ENCODE measurements at places on chromosomes 12 and 14.

GRCh38 chr12:102848832-102849231 is 68.2 kb downstream of the PAH start:
- peak; percentile 2 for DNase-seq
- H3K27ac ChIP-seq: no peak overlapping the region
- H3K4me3 ChIP-seq: no peak overlapping the region
- peaks cover 9% of the 10 kb centered on the region for H3K27me3 ChIP-seq

- no peak overlapping the region for H3K4me3 ChIP-seq
- peaks cover 16% of the 10 kb centered on the region for H3K27me3 ChIP-seq
- no peak for DNase-seq
- H3K4me1 ChIP-seq: no peaks in the 10 kb centered on the region
Observed at GRCh38 chr12:64992116-64992515, 129.0 kb downstream of the WIF1 start.

DNA sequence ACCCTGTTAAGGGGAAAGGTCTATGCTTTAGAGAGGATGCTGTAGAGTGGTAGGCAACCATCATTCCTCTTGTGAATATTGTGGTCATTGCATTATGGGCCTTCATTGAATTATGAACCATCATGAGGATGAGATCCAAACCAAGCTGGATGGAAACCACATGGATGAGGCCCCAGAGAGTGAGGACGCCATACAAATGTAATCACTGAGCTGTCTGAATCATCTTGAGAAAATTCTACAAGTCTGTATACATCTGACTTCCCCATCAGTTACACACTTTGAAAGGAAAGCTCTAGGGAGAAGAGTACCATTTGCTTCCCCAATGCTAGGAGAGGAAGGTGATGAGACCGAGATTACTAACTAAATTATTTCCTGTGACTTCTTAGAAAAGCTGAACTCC is 172.9 kb downstream of the CACNA1C start:
- no peaks in the 10 kb centered on the region for H3K36me3 ChIP-seq
- H3K27ac ChIP-seq: no peak overlapping the region
- no peaks in the 10 kb centered on the region for H3K4me1 ChIP-seq
- H3K27me3 ChIP-seq: peaks cover 6% of the 10 kb centered on the region
- no peak for DNase-seq

GRCh38 chr12:10747730-10748129 is 24.6 kb upstream of the YBX3 start:
- DNase-seq: no peak
- H3K27me3 ChIP-seq: peaks cover 29% of the 10 kb centered on the region
- H3K4me1 ChIP-seq: peaks cover 8% of the 10 kb centered on the region

GRCh38 chr12:57389033-57389432 is 41.8 kb downstream of the R3HDM2 start:
- no peak for DNase-seq
- peaks cover 24% of the 10 kb centered on the region for H3K36me3 ChIP-seq
- no peak overlapping the region for H3K27ac ChIP-seq
- H3K27me3 ChIP-seq: no peaks in the 10 kb centered on the region
- H3K4me1 ChIP-seq: peaks cover 5% of the 10 kb centered on the region

DNA sequence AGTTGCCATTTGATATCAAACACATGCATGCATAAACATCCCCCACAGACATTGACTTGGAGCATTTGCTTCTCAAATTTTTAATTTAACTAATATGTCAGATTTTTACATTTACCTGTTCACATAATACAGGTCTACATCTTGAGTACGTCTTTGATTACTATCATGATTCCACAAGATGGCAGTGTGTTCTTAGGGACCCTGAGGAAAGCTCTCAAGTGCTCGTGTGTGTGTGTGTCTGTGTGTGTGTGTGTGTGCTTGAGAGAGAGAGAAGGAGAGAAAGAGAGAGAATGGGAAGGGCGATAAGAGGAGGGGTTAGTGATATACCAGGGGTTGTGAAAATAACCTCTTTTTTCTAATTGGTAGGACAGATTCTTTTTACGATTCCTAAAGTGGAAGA is 167.1 kb upstream of the OR4E1 start:
- H3K4me3 ChIP-seq: peak overlapping the region; percentile 46
- H3K4me1 ChIP-seq: peaks cover 3% of the 10 kb centered on the region
- H3K27me3 ChIP-seq: peaks cover 12% of the 10 kb centered on the region
- peak overlapping the region; percentile 23 for H3K27ac ChIP-seq
- no peak for DNase-seq
- H3K36me3 ChIP-seq: no peaks in the 10 kb centered on the region

DNA sequence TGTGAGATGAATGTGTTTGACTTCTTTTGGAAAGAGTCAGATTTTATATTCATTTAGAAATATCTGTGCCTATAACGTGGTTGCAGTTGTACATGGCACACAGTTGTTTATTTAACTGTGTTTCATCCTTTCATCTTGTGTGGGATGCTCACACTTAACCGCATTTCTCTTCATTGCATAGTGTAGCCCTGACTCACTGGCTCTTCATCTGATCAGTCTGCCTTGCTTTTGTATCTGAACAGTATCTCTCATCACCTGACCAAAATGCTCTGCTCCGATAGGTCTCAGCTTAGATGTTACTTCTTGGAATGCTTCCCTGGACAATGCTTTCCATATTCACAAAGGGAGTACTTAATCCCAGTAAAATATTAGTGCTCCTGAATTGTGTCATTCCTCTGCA is 83.4 kb downstream of the PDE3A start:
- no peaks in the 10 kb centered on the region for H3K36me3 ChIP-seq
- DNase-seq: no peak

- H3K27me3 ChIP-seq: no peaks in the 10 kb centered on the region
- no peaks in the 10 kb centered on the region for H3K36me3 ChIP-seq
- H3K4me1 ChIP-seq: no peaks in the 10 kb centered on the region
- no peak overlapping the region for H3K27ac ChIP-seq
Observed at GRCh38 chr12:22173177-22173576, 127.2 kb downstream of the CMAS start.

DNA sequence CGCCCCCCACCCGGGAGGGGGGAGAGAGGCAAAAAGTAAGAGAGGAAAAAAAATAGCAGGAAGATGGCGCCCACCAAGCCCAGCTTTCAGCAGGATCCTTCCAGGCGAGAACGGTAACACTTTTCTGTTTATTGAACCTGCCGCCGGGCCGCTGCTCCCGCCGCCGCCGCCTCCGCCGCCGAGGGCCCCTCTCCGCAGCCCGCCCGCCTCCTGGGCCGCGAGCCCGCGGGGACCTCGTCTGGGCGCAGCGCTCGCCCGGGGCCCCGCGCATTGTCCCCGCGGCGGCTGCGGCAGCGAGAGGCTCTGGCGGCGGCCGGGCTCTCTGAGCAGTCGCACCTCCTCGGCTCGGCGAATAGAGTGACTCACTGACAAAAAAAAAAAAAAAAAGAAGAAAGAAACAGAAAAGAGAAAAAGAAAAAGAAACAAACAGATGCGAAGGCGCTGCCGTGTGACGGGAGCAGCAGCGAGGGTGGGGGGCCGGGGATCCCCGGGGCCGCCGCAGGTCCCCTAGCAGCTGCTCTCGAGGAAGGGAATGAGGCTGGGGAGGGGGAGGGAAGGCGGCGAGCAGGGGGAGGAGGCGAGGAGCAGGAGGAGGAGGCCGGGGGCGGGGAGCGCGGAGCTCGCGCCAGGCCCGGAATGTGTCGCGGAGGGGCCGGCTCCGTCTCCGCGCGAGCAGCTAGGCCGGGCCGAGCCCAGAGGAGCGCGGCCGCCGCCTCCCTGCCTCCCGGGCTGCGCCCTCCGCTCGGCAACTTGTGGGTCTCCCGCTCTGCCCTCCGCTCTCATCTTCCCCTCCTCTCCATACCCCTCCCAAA is 781 bp downstream of the NPAS3 start:
- H3K4me3 ChIP-seq: peak overlapping the region; percentile 64
- peaks cover 47% of the 10 kb centered on the region for H3K27me3 ChIP-seq
- H3K4me1 ChIP-seq: peaks cover 9% of the 10 kb centered on the region
- peak; percentile 41 for DNase-seq
- no peak overlapping the region for H3K27ac ChIP-seq

GRCh38 chr12:121669521-121669900 is at the start of gene MORN3:
TSS of gene MORN3 (minus strand) at chr12:121669654. CDS start at chr12:121669483, 171 bp downstream.
- peaks cover 11% of the 10 kb centered on the region for H3K36me3 ChIP-seq
- DNase-seq: no peak
- peak within 1 kb of the TSS; percentile 2 for H3K27ac ChIP-seq
- H3K4me1 ChIP-seq: peaks cover 45% of the 10 kb centered on the region
- no peak within 1 kb of the TSS for H3K4me3 ChIP-seq
- no peaks in the 10 kb centered on the region for H3K27me3 ChIP-seq

DNA sequence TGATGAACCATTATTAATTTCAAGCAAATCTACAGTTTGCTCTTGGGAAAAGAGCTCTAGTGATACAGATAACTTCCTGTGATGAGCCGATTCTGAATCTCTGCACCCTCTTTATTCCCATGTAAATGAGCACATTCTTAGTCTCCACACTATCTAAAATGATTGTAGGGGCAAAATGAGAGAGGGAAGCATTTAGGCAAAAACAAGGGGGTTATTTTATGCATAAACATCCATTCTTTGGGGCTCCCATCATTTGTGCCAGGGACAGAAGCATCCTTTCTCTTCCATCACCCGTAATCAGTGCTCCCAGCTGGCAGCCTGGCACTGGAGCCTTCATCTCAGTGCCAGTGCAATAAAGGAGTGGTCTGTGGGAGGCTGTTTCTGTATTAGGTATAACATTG is 1.7 kb upstream of the GPD1 start:
- no peak overlapping the region for H3K4me3 ChIP-seq
- H3K4me1 ChIP-seq: no peaks in the 10 kb centered on the region
- H3K27ac ChIP-seq: no peak overlapping the region
- DNase-seq: no peak
- H3K36me3 ChIP-seq: peaks cover 26% of the 10 kb centered on the region

- peaks cover 6% of the 10 kb centered on the region for H3K27me3 ChIP-seq
- DNase-seq: no peak
- H3K4me3 ChIP-seq: no peak overlapping the region
- no peaks in the 10 kb centered on the region for H3K36me3 ChIP-seq
- no peaks in the 10 kb centered on the region for H3K4me1 ChIP-seq
- H3K27ac ChIP-seq: no peak overlapping the region
Observed at GRCh38 chr14:95645389-95645996, 40.7 kb upstream of the TCL1B start.

- no peak for DNase-seq
- no peaks in the 10 kb centered on the region for H3K4me1 ChIP-seq
- no peak overlapping the region for H3K4me3 ChIP-seq
- H3K27ac ChIP-seq: no peak overlapping the region
Observed at GRCh38 chr14:90561920-90562319, 165.1 kb downstream of the CALM1 start.

DNA sequence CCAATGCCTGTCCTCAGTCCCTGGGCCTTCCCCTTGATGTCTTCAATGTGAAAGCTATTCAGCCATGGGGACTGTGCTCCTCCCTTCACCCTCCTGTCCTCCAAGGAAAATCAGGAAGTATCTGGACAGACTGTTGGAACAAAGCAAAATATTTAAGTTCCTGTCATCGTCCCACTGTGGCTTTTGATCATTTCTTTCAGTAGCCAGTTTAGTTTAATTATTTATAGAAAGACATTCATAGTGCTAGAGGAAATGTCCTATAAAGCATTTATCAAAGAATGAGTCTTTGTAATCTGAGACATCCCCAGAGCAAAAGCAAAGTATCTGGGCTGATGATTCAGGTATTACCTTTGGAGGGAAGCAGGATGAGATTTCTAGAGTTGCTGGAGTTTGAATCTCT is 254.1 kb downstream of the NRXN3 start:
- H3K27ac ChIP-seq: no peak overlapping the region
- H3K4me3 ChIP-seq: no peak overlapping the region
- no peaks in the 10 kb centered on the region for H3K4me1 ChIP-seq
- H3K36me3 ChIP-seq: no peaks in the 10 kb centered on the region
- DNase-seq: no peak
- H3K27me3 ChIP-seq: no peaks in the 10 kb centered on the region

- H3K27ac ChIP-seq: no peak overlapping the region
- H3K36me3 ChIP-seq: no peaks in the 10 kb centered on the region
- no peak for DNase-seq
- H3K27me3 ChIP-seq: peaks cover 7% of the 10 kb centered on the region
Observed at GRCh38 chr12:32983968-32984367, 87.4 kb upstream of the PKP2 start.

GRCh38 chr14:21440859-21441258 is 15.1 kb downstream of the CHD8 start:
- no peak overlapping the region for H3K27ac ChIP-seq
- no peak for DNase-seq
- H3K4me3 ChIP-seq: no peak overlapping the region
- H3K4me1 ChIP-seq: peaks cover 31% of the 10 kb centered on the region
- no peaks in the 10 kb centered on the region for H3K27me3 ChIP-seq

- no peak for DNase-seq
- no peak overlapping the region for H3K4me3 ChIP-seq
- H3K36me3 ChIP-seq: no peaks in the 10 kb centered on the region
- no peaks in the 10 kb centered on the region for H3K4me1 ChIP-seq
Observed at GRCh38 chr12:49920241-49920914, 16.7 kb upstream of the FAIM2 start.

GRCh38 chr14:24122416-24122815 is 7.7 kb upstream of the NRL start:
- no peak overlapping the region for H3K27ac ChIP-seq
- no peak overlapping the region for H3K4me3 ChIP-seq
- no peaks in the 10 kb centered on the region for H3K27me3 ChIP-seq
- DNase-seq: no peak

DNA sequence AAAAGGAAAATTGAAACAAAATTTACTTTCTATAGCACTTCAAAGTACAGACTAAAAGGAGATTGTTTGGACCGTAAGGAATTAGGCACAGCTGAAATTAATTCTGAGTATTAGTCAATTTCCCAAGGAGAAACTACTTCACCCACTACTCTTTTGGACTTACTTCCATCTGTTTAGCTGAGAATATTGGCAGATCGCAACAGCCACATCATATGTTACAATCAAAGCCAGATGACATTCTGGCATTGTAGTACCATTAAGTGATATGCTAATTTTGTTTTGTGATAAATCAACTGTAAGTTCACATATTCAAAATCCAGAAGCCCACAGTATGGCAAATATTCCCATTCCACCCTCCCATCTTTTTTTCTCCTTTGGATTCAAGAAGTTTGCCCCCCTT is 47.1 kb upstream of the ANKS1B start:
- peaks cover 19% of the 10 kb centered on the region for H3K36me3 ChIP-seq
- H3K4me1 ChIP-seq: no peaks in the 10 kb centered on the region
- H3K27me3 ChIP-seq: no peaks in the 10 kb centered on the region
- no peak for DNase-seq

DNA sequence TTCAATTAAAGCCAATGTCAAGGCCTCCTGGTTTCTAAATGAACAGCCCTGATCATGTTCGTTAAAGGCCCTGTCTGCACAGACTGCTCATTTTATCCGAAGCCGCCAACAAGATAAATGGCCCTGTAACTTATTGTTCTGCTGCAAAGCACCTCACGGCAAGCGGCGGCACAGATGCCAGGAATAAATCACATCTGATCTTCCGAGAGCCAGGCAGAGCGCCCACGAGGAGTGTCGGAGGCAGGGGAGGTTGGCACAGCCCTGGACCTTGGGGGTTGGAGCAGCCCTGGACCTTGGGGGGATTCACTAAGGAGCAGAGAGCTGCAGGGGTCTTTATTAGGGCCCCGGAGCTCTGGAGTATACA is 110.5 kb downstream of the SCARB1 start:
- no peak overlapping the region for H3K4me3 ChIP-seq
- peaks cover 12% of the 10 kb centered on the region for H3K27me3 ChIP-seq
- H3K4me1 ChIP-seq: peaks cover 15% of the 10 kb centered on the region
- peaks cover 3% of the 10 kb centered on the region for H3K36me3 ChIP-seq
- no peak for DNase-seq

GRCh38 chr14:51182131-51182565 is 57.9 kb upstream of the TMX1 start:
- no peak overlapping the region for H3K4me3 ChIP-seq
- H3K27ac ChIP-seq: no peak overlapping the region
- H3K4me1 ChIP-seq: peaks cover 6% of the 10 kb centered on the region
- no peaks in the 10 kb centered on the region for H3K36me3 ChIP-seq

Measured in activated CD8-positive, alpha-beta T cell treated with anti-CD3 and anti-CD28 coated beads for 36 hours (primary cell).